ENCODE measurements at places on chromosomes 5 and 9.

GRCh38 chr5:77560677-77561263, 68.7 kb upstream of the WDR41 start:
- peak; percentile 42 for DNase-seq

GRCh38 chr5:73485715-73486114, 12.5 kb upstream of the BTF3 start:
- DNase-seq, result peak; percentile 22

DNA sequence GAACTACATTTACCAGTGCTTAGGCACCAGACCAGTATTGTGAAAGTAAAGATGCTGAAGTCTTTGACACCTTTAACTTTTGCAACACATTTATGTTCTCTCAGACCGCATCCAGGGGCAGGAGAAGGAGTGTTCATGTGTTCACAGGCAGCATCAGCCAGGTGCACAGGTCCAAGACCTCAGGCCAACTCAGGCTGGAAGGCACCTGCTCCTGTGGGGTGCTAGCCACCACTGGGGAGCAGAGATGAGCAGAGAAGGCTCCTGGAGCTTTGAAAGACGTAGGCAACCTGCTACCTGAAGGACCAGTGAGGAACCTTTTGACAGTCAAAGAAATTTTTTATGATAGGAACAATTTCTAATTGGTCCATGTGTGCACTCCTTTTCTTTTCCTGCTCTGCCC, 35.6 kb downstream of the DAPK1 start:
- no peak for DNase-seq

DNA sequence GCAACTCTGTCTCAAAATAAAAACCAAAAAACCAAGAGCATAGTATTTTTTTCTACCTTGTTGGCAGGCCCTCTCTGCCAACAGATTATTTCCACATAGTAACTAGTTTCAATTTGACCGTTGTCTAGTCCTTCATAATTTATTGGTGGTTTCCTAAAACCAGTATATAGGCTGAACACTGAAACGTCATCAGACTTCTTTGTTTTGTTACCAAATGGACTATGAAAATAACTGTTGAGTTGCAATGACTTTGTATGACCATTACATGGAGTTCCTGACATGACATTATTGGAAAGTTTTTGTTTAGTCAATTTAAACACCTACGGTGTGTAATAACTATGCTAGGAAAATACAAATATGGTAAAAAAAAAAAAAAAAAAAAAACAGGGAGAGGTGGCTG, 1.7 kb downstream of the AGGF1 start:
- no peak for DNase-seq

GRCh38 chr5:112693301-112693700, 44.4 kb upstream of the APC start:
- no peak for DNase-seq

DNA sequence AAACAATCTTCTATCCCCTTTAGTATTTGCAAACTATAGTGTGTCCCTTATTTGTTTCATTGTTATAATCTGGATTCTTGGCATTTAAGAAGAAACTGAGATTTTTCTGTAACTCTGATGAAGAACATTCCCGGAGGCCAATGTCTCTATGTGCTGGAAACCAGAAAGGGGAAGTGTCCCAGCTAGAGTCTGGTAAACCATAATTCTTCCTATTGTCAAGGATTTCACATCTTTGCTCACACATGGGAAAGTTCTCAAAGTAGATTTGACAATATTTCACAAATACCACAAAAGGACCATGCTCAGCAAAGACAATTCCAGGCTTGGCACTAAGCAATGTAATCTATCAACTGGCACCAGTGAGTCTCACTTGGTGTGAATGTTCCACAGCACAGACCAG, 146.8 kb downstream of the MUSK start:
- no peak for DNase-seq

DNA sequence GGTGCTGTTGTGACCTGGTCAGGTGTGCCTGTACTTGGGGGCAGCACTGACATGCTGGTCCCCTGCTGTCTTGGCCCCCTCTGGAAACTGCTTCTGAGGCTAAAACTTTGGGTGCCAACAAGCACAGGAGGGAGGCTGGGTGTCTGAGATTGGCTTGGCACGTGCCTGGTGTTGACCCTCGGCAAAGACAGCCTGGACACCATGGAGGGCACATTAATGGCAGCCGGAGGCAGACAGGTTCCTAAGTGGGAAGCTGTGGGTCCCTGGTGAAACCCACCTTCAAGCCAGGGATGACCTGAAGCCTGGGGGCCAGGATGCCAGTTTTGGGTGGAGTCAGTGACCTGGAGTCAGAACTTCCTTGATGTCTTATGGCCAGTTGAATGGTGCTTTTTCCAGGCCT, 894.1 kb downstream of the PTPRD start:
- DNase-seq, result no peak

DNA sequence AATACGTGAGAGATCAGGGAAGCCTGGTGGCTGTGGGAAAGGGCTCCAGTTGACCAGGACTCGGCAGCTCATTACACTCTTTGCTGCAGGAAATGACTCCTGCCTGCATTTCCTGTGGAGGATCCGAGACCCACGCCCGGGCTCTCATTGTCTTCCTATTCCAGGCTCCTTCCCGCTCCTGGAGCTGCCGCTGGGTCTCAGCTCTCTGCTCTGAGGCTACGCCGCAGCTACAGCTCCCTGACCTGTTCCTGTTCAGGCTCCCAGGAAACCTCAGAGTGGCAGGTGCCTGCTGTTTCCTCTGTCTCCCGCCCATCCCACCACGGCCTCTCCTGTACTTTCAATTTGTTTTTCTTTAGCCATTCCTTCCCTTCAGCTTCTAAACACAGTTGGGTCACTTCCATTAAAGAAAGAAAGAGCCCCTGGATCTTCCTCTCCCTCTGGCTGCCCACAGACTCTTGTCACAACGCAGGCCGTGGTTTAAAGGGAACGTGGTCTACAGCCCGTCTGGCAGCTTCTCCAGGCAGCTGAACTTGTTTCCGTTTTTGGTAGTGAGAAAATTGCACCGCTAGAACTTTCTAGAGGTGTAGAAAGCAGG, 71.5 kb downstream of the IL6ST start:
- no peak for DNase-seq

DNA sequence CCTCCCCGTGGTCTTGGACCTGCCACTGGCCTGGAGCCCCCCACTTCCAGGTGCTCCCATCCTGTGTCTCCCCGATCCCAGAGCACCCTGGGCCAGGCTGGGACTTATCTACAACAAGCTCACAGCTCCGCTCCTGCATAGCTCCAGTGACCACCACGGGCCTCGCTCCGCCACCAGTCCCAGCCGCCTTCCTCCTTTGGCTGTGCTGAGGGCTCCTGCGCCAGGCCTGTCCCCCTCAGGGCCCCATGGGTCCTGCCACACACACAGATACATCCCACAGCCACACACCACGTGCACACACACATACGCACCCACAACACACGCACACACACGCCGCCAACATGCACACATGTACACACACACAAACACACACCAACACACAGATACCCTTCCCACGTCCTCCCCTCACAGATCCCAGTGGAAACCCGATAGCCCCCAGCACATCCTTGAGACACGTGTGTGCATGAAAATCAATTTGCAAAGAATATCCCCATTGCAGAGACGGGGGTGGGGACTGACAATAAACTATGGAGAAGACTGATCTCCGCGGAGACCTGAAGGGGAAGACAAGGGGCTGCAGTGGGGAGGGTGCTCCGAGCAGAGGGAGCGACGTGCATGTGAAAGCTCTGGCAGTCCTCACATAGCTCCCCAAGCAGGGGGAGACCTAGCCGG, 18.5 kb upstream of the LAMC3 start:
- DNase-seq, result no peak

GRCh38 chr9:4243877-4244812, 55.7 kb downstream of the GLIS3 start:
- no peak for DNase-seq

DNA sequence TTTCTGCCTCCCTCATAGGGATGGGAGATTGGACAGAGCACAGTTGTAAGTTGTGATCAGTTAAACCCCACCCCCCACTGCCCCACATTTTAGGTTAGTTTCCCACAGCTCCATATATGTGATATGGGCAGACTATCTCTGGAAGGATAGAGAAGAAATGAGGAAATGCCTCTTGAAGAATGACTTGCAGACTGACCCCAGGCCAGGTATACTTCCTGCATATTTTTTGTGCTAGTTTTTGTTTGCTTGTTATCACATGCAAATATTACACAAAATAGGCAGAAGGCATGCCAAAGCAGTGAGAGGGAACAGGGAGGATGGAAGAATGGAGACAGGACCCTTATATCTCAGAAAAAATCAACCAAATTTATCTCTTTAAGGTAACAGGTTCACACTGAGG, 10.1 kb upstream of the GLRX start:
- no peak for DNase-seq

DNA sequence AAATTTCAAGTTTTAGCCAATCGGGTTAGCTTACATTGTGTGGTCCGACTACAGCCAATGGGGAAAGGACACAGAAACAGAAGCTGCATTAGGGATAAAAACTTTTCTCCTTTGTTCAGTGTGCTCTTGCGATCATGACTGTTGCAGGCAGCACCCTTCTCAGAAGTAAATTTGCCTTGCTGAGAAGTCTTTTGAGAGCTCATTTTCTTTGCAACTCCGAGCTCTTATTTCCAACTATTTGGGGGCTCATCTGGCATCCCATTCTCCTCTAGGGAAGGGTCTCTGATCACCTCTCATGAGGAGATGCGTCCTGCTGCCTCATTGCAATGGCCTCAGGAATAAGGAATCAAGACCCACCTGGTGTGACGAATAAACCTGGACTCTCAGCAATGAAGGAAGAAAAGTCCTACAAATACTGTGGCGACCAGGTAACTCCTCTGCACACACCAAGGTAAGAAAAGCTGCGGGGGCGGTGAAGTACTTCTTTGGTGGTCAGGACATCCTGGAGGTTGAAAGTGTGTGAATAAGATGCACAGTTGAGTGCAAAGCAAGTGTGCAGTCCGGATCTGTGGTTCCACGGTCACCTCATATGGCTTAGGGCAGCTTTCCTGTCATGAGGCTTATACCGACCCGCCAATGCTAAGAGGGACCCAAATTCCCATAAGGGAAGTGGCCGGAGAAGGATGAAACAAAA, 20.4 kb downstream of the CNOT8 start:
- DNase-seq, result no peak

GRCh38 chr9:114327749-114328148, 1.9 kb upstream of the ORM2 start:
- no peak for DNase-seq

GRCh38 chr5:18028036-18028435, 393.8 kb downstream of the TAF11L14 start:
- DNase-seq, result no peak

- DNase-seq, result peak; percentile 84
Measured at GRCh38 chr5:88826646-88827585, 56.1 kb downstream of the MEF2C start.

DNA sequence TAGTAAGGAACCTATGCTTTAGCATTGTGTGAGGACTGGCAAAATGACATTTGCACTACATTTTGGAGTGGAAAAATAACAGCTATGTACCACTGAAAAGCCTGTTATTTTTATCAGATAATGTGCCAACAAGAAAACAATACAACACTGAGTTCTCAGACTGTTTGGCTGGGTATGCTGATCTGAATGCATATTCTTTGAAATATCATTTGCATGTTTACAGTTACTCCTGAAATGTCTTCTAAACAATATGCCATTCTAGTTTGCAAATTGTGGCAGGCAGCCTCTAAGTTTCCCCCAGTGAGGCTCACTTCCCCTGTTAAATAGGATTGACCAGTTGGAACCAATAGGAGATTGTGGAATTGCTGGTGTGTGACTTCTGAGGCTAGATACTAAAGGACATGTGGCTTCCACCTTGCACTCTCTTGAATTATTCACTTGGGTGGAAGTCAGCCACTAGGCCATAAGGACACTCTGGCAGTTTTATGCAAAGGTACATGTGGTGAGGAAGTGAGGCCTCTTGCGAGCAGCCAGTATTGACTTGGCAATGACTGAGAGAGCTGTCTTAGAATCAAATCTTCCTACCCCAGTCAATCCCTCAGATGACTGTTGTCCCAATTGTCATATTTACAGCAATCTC, 250.4 kb upstream of the PCSK5 start:
- DNase-seq, result no peak

DNA sequence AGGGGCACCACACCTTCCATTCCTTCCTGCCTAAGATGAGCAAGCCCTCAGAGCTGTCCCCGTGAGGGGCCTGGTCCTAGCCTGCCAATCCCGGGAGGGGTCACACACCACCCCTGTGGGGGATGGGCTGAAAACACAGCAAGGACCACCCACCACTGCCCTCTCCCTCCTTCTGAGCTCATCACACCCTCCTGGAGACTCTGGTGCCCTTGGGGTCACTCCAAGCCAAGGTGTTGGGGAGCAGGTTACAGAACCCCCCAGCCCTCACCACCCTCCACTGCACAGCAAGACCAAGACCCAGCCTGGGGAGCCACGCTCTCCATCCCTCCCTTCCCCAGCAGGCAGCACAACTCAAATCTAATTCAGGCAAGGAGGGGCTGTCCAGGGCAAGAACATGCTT, 60.5 kb upstream of the PPP1R26 start:
- no peak for DNase-seq

DNA sequence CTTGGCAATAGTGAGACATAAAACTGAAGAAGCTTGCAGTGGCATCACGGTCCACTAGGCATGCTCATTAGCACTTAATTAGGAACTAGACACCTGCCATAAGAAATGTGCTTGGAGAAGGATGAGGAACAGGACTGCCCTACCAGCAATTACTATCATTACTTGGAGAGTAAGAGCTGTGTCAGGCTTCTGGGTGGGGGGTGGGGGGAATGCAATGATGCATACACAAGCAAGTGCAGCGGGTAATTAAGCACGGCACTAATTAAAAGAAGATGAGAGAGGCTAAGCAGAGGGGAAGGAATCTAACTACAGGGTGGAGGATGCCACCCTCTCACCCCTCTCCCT, 53.1 kb downstream of the TLE1 start:
- DNase-seq, result no peak

GRCh38 chr5:135089912-135090311, 55.9 kb upstream of the PITX1 start:
- DNase-seq, result no peak

- no peak for DNase-seq
Measured at GRCh38 chr5:107964722-107965121, 294.0 kb upstream of the EFNA5 start.

GRCh38 chr9:88818495-88819201, 172.6 kb upstream of the S1PR3 start:
- peak; percentile 61 for DNase-seq

GRCh38 chr5:102762562-102763227, 7.6 kb downstream of the PAM start:
- no peak for DNase-seq

GRCh38 chr5:158317507-158317906, 458.6 kb upstream of the CLINT1 start:
- no peak for DNase-seq

- DNase-seq, result no peak
Measured at GRCh38 chr5:176819476-176819875, 9.1 kb downstream of the UNC5A start.

- peak; percentile 95 for DNase-seq
Measured at GRCh38 chr9:21549251-21549765, 67.2 kb upstream of the IFNE start.

- peak; percentile 53 for DNase-seq
Measured at GRCh38 chr9:4836676-4837075, 43.9 kb downstream of the RCL1 start.

GRCh38 chr5:158514319-158514985, 585.3 kb downstream of the EBF1 start:
- peak; percentile 57 for DNase-seq

Data from brain microvascular endothelial cell (primary cell).